ENCODE measurements at places on chromosomes 4 and X. TPM values are rescaled to one million over a fixed set of nuclear protein-coding genes. Genes with fewer than 3 reads are reported as not detected.

VCX3B gene
- 0.77 TPM for polyA plus RNA-seq

DCAF12L1 gene
- polyA plus RNA-seq: not detected

IL3RA gene
- polyA plus RNA-seq: 0.95 TPM

TMPRSS11D gene
- polyA plus RNA-seq: 2.5 TPM

XAGE1A gene
- polyA plus RNA-seq: not detected

GPR173 gene
- 1.6 TPM for polyA plus RNA-seq

GBA3 gene
- not detected for polyA plus RNA-seq

- DNase-seq: no peak
Measured at GRCh38 chr4:16852644-16853043, 45.8 kb downstream of the LDB2 start.

- no peak for DNase-seq
Measured at GRCh38 chrX:26889574-26889973, 573.6 kb downstream of the PPP4R3C start.

DNA sequence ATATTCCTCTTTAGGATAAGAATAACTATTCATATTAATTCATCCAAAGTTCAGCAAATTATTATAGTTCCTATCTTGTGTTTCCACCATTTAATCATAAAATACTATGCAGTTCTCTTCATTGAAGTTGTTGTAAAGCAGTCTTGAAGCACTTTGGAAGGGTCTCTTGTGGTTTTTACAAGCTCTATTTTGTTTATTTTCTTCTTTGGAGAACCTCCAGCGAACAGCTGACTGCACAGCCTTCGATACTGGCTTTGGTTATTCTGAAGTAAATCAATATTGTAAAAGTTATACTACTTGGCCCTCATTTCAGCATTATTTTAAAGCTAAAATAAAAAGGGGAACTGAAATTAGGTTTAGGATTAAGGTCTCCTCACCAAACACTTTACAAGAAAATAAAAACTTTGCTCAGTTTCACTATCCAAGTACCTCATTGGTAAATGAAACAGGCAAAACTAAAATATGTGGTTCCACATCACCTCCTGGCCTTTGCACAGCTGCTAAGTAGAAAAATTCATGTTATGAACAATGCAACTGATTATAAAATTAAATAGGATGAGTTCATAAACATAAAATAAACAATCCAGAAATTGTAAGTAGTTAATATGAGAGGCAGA, 1629.2 kb upstream of the ADGRL3 start:
- DNase-seq: no peak

GRCh38 chr4:165967486-165967885, 94.4 kb downstream of the TLL1 start:
- DNase-seq: no peak

GRCh38 chr4:93646233-93646930, 182.2 kb upstream of the ATOH1 start:
- no peak for DNase-seq

DNA sequence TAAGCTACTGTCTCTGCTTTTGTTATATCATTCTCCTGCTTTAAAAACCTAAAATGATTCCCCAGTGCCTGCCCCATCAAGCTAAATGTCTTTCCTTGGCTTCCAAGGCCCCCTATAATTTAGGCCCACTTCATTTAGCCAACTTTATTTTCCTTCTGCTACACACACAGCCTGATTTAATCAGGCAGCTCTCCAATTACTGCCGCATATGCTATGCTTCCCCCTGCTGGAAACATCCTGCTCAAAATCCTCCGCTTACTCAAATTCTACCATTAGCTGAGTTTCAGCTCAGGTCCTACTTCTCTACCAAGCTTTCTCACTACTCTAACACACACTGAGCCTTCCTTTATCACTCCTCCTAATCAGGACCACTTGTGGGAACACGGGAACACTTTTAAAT, 17.0 kb downstream of the LAMP2 start:
- DNase-seq: no peak

DNA sequence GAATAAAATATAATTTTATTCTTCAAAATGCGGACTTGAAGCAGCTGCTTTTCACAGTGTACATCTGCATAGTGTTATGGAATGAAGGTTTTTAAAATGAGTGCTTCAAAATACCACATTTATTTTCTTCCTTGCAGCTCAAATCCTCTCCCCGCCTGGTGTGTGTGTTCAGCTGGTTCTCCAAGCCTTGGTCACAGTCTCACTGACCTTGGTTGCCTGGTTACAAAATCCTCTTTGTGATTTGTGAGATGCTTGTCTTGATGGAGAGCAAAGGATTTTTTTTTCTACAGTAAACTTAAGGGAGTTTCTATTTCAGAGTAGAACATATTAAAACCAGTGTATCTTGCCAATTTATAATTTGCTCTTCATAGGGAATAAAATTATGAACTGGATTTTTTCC, 139.2 kb downstream of the PCDH18 start:
- DNase-seq: peak; percentile 48

DNA sequence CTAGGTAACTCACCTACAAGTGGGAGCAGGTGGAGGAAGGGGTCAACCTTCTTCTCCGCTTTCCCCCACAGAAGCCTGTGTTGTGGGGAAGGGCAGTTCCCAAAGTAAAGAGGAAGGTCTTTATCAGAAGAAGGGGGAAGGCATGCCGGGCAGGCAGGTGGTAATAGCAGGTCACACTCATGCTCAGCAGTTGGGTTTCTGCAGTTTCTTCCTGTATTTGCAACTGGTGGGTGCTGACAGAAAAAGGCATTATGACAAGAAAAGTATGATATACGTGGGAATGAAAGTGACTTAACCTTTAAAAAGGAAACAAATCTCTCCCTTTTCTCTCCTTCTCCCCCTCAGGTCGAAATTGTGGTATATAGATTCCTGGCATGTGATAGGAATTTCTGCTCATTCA, 3.7 kb downstream of the MTMR1 start:
- no peak for DNase-seq

GRCh38 chr4:42309361-42310260, 87.7 kb upstream of the SHISA3 start:
- DNase-seq: no peak

- no peak for DNase-seq
Measured at GRCh38 chrX:81367291-81367690, 165.4 kb downstream of the SH3BGRL start.

DNA sequence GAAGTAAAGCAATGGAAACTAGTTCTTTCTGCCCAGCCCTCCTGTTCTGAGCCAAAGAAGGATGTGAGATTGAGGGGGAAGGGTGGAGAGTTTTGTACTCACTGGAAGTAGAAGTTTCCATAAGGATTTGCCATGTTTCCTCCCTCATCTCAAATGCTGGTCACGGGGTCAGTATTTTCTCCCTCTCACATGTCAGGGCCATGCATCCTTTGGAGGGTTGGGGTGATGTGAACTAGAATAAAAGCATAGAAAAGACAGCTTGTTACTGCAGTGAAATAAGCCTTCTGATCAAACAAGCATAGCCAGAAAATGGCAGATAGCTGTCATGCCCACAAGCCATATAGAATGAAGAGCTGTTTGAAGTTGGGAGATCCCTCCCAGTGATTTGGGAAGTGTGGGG, 79.7 kb downstream of the KIT start:
- DNase-seq: no peak

DNA sequence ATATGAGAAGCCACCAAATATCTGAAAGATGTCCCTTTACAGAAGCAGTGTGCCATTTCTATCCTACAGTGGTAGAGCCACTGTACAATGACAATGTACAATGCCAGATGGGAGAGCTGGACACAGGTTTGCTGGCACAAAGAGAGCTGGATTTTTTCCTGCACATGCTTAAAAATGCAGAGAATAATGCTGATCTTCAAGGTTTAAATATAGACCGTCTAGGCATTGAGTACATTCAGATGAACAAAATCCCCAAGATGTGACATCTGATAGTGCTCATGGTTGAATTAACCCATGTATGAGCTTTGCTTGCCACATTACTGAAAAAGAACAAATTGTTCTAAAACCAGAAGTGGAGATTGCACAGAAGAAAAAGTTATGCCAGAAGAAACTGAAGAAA, 11.7 kb downstream of the ADGRL3 start:
- no peak for DNase-seq

GRCh38 chr4:36243355-36244256, 708 bp downstream of the ARAP2 start:
- DNase-seq: peak; percentile 79

DNA sequence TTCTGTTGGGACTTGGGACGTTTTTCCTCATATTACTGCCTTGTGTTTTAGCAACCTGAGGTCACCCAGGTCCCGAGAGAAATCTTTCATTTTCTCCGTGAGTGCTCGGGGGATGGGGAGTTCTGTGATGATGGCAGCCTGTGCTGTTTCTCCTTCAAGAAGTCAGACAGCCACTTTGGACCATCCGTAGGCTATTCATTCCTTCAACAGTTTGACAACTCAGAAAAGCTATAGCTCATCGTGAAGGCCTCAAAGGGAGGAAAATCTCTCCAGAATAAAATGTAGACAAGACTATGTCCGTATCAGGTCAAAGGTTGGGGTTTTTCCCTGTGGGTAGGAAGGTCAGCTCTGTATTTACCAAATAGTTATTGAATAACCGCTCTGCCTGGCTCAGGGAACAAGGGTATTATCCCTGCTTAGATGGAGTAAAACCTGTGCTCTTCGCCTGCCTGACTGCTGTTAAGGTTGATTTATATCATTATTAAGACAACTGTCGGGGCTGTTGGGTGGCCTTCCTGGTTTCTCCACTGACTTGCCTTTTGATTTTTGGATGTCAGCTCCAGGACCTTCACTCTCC, 36.6 kb downstream of the FAM114A1 start:
- DNase-seq: no peak

- DNase-seq: no peak
Measured at GRCh38 chrX:153740631-153741222, 16.1 kb downstream of the ABCD1 start.

DNA sequence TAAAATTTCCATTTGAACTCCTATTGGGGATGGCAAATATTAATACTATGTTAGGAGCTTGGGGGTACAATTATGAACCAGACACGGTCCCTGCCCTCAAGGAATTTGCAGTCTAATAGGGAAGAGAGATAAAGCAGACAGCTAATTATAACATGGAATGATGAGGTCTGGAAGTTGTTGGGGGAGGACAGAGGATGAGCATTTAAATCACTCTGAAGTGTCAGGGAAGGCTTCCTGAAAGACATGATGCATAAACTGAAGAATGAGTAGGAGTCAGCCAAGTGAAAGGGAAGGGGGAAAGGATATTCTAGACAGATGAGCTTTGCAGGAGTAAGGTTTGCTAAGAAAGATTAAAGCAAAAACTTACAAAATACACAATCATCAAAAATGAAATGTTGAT, 15.9 kb downstream of the PLAC1 start:
- DNase-seq: no peak
